H9 (cell line): ENCODE measurements at places on chromosomes 6 and 20.

DNA sequence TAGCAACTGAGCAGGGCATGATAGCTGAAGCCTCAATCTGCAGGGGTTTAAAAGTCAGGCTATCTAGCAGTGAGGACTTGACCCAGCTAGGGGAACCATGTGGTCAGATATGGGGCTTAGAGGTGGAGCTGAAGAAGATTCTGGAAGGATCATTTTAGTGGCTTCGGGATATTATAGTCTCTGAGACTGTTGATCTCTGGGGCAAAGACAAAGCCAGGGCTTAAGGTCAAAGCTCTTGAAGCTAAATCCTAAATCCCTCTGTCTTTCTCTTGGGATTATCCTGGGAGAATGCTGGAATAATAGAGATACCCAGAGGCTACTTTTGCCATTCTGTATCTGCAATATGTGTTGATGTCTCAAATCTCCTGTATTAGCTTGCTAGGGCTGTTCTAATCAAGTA is 132.2 kb downstream of the DHX35 start:
- DNase-seq, result no peak

DNA sequence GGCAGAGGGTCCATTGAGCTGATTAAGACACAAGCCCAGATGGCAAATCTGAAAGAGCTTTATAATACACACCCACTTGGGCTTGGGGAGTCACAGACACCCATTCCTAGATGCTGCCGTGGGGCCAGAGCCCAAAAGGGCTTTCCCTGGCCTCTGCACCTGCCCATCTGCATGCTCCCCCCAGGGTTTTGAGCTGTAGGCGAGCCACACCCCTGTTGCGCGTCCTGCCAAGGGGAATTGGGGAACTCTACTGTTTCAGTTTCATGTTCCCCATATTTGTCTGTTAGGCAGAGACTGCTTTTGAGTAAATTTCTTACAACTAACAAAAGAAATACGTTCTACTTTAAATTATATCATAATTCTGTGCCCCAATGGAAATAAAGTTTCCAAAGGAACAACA is 52.9 kb upstream of the FNDC1 start:
- no peak for DNase-seq

- no peak for DNase-seq
Measured at GRCh38 chr6:101302593-101302992, 90.9 kb upstream of the GRIK2 start.

DNA sequence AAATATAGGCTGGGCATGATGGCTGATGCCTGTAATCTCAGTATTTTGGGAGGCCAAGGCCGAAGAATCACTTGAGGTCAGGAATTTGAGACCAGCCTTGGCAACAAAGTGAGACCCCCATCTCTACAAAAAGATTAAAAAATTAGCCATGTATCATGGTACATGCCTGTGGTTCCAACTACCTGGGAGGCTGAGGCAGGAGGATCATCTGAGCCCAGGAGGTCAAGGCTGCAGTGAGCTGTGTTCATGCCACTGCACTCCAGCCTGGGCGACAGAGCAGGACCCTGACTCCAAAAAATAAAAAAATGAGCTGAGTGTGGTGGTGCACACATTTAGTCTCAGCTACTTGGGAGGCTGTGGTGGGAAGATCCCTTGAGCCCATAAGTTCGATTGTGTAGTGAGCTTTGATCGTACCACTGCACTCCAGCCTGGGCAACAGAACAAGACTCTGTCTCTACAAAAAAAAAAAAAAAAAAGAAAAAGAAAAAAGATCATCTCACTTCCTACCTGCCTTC is 10.1 kb upstream of the GUCA1B start:
- no peak for DNase-seq

DNA sequence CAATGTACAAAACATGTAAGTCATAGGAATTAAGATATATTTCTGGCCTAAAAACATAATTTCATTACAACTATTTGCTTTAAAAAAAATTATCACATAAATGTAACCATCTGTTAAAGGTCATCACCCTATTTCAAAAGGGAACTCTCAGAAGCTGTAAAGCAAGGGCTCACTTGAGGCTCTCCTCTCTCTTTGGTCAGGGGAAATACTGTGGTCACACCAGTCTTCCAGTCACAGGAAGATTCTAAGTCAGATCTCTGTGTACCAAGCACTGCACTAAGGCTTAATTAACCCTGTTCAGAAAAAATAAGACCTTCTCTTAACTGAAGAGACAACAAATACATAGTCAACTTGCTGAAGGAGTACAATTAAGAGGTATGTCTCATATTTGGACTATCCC is 75.6 kb downstream of the MMS22L start:
- no peak for DNase-seq

GRCh38 chr20:47418069-47418757 is 61.7 kb upstream of the ZMYND8 start:
- DNase-seq, result no peak

GRCh38 chr20:64035933-64036345 is at the start of gene C20orf204:
Gene C20orf204, plus strand, starts transcription at chr20:64036182. Its CDS starts 142 bp downstream, at chr20:64036324.
- peak; percentile 51 for DNase-seq

DNA sequence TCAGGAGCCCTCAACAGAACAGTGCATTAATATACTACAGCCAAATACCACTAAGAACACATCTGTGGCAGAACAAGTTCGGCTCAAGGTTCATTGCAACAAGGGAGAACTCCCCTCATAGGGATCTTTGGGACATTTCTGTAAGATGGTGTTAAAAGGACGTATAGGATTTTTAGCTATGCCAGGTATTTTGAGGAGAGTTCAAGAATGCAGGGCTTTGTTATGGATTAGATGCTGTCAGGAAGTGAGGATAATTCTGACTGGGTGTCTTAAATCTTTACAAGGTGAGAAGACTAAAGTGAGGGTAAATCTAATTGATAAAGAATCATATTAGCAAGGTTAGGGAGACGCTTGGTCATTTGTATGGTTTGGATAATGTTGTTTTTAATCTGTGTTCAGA is 83.7 kb upstream of the AHI1 start:
- no peak for DNase-seq
